ENCODE measurements at places on chromosomes 1 and 21.

- DNase-seq: no peak
Observed at GRCh38 chr1:188188317-188188716, 1359.6 kb downstream of the PLA2G4A start.

- no peak for DNase-seq
Observed at GRCh38 chr1:3456449-3456963, 2.0 kb downstream of the ARHGEF16 start.

GRCh38 chr1:182137546-182137945, 76.0 kb upstream of the ZNF648 start:
- no peak for DNase-seq

DNA sequence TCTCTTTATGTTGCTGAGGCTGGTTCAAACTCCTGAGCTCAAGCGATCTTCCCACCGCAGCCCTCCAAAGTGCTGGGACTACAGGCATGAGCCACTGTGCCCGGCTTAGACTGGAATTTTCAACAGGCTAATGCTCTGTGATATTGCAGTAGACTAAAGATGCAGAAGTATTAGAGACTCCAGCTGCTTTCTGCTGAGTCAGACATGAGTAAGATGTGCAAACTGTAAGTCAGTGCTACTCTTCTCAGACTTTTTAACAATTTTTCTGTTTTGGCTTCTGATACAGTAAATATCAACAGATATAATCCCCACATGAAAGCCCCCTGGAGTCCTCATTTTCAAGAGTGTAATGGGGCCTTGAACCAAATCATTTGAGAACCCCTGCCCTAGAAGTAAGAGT, 29.3 kb upstream of the NLRP3 start:
- DNase-seq: no peak

- no peak for DNase-seq
Observed at GRCh38 chr1:119159111-119159510, 18.7 kb upstream of the WARS2 start.

GRCh38 chr1:179776831-179777230, 33.7 kb downstream of the FAM163A start:
- no peak for DNase-seq

- no peak for DNase-seq
Observed at GRCh38 chr1:180837020-180837419, 75.7 kb upstream of the KIAA1614 start.

DNA sequence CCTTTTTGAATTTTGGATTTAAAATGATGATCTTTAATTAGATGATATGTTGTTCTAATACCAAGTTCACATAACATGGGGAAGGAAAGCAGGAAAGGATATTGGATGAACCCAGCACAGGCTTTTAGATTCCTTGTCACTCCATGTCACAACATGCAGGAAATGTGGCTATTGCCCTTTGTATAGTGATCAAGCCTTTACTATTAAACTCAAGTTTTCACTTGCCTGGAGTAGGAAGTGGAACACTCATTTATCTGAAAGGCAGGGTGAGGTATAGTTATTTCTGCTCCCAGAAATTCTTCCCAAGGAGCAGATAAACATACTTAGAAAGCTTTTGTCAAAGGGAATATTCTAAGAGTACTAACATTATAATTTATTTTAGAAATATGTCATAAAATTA, 37.2 kb upstream of the BCAS2 start:
- no peak for DNase-seq

DNA sequence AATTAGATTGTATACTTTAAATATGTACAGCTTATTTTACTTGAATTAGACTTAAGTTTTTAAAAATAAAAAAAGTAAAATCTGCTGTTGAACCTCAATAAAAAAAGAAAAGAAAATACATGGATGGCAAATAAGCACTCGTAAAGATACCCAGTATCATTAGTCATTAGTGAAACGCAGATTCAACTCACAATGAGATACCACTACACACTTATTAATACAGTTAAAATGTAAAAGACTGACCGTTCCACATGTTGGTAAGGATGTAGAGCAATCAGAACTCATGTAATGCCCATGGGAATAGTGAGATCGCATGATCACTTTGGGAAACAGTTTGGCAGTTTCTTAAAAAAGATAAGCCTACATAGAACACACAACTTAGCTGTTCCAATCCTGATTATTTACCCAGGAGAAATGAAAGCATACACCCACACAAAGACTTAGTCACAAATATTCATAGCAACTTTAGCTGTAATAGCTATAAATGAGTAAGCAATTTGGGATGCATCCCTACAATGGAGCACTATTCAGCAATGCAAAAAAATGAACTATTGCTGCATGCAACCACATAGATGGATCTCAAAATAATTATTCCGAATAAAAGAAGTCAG, 7.3 kb downstream of the SH2D1B start:
- no peak for DNase-seq

- DNase-seq: no peak
Observed at GRCh38 chr1:19462781-19463503, 22.4 kb downstream of the CAPZB start.

DNA sequence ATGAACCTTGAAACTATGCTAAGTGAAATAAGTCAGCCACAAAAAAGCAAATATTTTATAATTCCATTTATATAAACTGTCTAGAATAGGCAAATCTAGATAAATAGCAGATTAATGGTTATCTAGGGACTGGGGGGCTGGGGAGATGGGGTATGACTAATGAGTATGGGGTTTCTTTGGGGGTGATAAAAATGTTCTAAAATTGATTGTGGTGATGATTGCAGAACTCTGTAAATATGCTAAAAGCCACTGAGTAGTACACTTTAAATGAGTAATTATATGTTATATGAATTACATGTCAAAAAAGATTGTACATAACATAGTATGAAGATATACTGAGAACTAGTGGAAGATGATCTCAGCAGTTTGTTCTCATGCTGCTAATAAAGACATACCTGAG, 675.0 kb downstream of the KIF26B start:
- no peak for DNase-seq
